ENCODE measurements at places on chromosomes 4 and X.

DNA sequence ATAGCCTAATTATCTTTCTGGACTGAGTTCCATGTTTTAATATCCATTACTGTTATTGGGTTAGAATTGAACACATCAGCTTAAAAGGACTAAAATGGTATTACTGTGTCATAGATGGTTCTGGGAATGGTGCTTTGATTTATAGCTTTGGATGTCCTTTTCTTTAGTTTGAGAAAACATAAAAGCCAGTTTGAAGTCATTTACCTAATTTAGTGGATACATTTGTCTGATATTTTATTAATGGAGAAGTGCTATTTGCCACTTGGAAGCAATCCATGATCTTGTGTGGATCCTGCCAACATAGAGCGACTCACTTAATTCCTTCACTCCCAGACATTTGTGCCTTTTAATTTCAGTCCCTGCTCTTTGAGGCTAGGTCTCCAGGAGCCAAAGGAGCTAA, 212.4 kb upstream of the PACRGL start:
- DNase-seq, result no peak

DNA sequence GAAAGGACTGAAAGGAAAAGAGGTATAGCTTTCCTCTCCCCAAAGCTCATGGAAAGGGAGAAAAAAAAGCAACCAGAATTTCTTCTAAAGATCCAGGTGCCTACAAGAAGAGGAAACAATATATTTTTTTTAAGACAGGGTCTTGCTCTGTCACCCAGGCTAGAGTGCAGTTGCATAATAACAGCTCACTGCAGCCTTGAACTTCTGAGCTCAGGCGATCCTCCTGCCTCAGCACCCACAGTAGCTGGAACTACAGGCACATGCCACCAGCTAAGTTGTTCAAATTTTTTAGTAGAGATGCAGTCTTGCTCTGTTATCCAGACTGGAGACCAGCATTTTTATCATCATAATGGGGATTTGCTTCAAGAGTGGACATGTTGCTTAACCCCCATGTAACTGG, 30.5 kb upstream of the BBS12 start:
- no peak for DNase-seq

DNA sequence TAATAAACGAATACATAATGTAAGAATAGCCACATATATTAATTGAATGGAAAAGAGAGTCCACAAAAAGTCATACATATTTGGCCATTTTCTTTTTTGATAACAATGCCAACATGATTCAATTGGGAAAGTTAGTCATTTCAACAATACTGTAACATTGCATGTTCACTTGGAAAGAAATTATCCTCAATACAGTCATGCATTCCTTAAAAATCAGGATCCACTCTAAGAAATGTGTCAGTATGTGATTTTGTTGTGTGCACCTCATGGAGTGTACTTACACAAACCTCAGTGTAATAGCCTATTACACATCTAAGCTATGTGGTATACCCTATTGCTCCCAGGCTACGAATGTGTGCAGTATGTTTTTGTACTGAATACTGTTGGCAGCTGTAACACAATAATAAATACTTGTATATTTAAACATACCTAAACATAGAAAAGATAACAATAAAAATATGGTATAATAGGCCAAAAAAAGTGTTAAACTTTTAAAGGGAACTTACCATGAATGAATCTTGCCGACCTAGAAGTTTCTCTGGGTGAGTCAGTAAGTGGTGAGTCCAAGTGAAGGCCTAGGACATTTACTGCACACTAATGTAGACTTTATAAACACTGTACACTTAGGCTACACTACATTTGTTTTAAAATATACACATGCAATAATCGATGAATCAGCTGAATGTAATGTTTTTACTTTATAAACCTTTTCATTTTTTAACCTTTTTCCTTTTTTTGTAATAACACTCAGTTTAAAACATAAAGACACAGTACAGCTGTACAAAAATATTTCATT, 806.8 kb downstream of the PCDH18 start:
- DNase-seq, result no peak

- peak; percentile 49 for DNase-seq
Measured at GRCh38 chr4:145609481-145610427, 9.4 kb upstream of the MMAA start.

GRCh38 chr4:158903079-158903456, 134.2 kb downstream of the FNIP2 start:
- no peak for DNase-seq

- DNase-seq, result no peak
Measured at GRCh38 chr4:80189956-80190677, 7.2 kb upstream of the PRDM8 start.

DNA sequence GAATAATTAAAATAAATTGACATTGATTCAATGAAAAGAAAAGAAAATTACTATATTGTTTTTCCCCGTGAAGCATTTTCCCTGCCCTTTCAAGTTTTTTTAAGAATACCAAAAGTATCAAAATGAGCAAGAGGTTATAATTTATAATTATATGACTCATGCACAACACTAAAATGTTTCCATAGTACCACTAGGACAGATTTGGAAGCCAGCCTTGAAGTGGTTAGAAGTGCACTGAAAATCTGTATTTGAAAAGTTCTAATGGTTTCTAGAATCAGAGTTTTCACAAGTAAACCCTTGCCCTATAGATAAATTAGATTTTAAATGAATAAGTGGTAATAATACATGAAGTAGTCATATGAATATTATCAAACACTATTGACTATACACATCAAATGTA, 140.9 kb downstream of the HNRNPD start:
- no peak for DNase-seq

- DNase-seq, result no peak
Measured at GRCh38 chrX:19636980-19637379, 121.7 kb upstream of the MAP3K15 start.

GRCh38 chr4:88818631-88819470, 121.2 kb upstream of the NAP1L5 start:
- DNase-seq, result peak; percentile 33

DNA sequence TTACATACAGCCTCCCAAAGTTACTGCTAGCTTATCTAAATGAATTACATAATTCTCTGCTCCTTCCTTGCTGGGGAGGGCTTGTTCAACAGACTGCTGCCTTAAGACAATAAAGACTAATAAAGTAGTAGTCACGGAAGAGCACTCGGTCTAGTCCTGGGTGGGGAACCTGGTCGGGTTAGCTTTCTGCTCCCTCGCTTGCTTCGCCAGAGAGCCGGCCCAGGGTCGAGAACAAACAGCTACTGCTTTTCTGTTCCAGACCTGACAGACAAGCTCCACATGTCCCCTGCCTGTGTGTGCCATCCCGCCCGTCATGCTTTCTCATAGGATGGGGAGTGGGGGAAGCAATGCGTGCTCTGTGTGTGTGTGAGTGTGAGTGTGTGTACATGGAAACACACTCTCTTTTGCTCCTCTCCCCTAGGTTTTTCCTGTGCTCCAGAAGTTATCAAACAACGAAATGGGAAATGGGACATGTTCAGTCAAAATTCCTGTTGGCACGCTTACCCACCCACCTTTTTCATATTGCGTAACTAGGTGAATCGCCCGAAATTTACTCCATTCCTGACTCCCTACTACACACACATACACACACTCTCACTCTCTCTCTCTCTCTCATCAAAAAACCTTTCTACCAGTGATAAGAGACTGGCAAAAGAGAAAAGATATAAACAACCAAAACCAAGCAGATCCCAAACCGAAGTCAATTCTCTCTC, 1.3 kb downstream of the NPY1R start:
- DNase-seq, result no peak

GRCh38 chr4:139142980-139143379, 34.0 kb downstream of the ELF2 start:
- DNase-seq, result no peak

GRCh38 chrX:140524556-140524955, 19.7 kb upstream of the SOX3 start:
- DNase-seq, result no peak

- DNase-seq, result no peak
Measured at GRCh38 chrX:99095965-99096635, 1314.0 kb downstream of the PCDH19 start.

DNA sequence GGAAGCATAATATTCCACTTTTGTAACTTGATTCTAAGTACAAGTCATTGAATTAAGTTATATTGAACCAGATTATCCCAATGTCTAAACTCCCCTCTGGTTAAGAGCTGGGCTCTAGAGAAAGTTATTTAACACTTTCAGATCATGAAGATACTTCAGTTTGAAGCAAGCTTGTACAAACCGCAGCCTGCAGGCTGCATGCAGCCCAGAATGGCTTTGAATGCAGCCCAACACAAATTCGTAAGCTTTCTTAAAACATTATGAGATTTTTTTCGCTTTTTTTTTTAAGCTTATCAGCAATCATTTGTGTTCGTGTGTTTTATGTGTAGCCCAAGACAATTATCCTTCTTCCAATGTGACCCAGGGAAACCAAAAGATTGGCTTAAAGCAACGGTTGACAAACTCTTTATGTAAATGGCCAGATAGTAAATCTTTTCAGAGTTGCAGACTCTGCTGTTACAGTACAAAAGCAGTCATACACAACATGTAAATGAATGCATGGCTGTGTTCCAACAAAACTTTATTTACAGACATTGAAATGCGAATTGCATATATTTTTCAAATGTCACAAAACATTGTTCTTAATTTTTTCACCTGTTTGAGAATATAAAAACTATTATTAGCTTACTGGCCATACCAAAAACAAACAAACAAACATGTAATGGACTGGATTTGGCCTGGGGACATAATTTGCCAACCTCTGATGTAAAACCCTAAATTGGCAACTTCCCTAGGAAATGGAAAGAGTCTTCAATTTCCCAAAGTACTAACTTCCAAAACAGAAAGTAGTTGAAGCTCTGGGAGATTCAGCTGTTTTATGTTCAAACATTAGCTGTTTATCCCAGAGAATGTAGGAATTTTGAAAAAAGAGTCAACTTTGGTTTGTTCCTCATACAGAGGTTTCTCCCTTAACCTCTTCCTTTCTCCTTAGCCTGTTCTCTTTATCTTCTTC, 201.1 kb upstream of the MBNL3 start:
- DNase-seq, result no peak

DNA sequence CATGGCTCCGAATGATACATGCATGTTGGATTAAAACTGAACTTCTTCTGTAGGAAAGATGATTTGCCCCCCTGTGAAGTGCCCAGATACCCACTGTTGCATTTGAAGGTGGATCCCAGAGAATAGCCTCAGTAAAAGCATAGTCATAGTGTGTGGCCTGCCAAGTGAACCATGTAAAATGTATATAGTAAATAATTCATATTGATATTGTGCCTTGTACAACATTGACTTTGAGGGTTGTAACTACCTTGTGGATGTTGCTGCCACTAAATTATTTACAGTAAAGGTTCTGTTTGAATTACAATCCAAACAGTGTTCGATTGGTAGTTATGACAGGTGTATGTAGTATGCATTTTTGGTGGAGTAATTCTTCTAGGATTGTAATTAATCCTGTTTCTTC, 19.2 kb downstream of the TMEM131L start:
- DNase-seq, result no peak

DNA sequence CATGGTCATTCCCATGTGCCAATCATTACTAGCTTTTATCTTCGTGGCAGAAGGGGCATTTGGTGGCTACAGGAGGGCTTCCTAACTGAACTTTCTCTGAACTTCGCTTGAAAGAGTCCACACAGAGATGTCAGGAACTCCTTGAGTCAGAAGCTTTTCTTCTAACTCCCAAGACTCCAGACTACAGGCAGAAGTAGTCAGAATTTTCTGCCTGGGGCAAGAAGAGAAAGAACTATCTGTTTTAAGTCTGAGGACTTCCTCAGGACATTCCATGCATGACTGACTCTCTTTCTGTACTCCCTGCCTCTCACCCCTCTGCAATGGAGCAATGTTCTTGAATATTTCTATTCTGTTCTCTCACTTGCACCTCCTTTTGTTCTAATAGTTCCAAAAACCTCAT, 170.5 kb upstream of the TBC1D9 start:
- DNase-seq, result no peak

- no peak for DNase-seq
Measured at GRCh38 chr4:153234885-153235284, 30.6 kb downstream of the TRIM2 start.

- DNase-seq, result no peak
Measured at GRCh38 chr4:107801766-107802211, 22.9 kb upstream of the SGMS2 start.

DNA sequence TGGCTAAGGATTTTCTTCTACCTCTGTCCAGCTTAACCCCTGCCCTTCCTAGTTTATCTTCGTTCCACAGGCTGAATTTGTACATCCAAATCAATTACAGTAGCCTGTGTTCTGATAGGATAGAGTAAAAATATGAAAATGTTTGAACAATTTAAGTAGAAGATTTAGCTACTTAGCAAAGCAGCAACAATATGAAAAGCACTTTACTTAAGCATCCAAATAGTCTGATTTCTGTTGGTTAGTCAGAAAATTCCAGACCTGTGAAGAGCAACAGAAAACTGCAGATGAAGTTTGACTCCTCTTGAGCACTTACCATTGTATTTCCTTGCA, 2.0 kb downstream of the ARSJ start:
- no peak for DNase-seq

- no peak for DNase-seq
Measured at GRCh38 chrX:12446342-12447075, 308.2 kb downstream of the FRMPD4 start.

DNA sequence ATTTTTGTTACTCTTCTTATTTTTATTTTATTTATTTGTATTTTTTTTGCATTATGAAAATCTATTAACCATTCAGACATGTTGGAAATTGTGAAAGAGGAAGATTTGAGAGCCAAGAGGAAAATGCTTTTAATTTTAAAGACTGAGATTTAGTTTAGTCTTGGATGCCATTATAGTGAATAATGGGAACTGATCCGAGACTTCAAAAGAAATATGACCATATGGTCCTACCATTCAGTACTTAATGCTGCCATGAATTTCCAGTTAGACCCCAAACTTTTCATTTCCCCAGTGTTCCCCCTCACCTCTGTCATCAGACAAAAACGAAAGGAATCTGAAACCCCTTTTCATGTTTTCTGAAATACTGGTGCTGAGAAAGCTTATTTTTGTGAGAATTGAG, 95.5 kb downstream of the TENM3 start:
- DNase-seq, result no peak

- DNase-seq, result no peak
Measured at GRCh38 chr4:6198278-6198677, 2.1 kb downstream of the JAKMIP1 start.

GRCh38 chr4:45062935-45063545, 336.7 kb upstream of the GNPDA2 start:
- DNase-seq, result no peak

DNA sequence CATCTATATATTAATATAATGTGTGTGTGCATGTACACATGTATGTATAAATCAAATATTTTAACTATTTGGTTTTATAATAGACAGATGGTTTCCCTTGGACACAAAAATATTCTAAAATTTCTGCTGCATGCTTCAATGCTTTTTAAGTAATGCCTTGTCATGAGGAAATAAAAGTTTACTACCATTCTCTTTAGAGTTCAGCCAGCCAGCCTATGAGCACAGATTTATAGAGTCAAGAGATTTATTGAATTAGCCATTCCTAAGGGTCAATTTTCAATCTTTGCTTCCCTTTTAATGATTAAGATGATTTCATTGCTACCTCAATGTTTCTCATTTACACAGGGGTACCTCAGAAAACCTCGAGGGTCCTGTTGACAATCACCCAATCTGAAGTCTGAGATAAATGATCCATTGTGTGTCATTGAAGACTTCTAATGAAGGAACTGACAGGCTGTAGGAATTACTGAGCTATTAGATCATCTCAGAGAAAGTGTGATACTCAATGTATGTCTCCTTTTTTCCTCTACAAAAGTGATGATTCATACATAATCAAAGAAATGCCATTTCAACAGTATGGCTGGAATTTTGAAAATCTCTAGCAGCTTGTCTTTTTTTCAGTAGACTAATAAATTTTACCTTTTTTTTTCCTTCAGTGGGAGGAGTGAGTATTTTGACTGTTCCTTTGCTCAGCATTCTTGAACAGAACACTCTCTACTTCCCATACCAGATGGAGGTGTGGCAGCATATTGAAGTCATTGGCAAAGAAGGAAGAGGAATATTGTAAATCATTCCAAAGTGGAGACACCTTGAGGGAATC, 222.6 kb upstream of the PCDH18 start:
- no peak for DNase-seq
